ENCODE measurements at places on chromosomes 13 and 19.

- no peak for DNase-seq
Observed at GRCh38 chr13:40819797-40820315, 30.4 kb downstream of the SLC25A15 start.

GRCh38 chr13:104008541-104009435, 942.6 kb upstream of the SLC10A2 start:
- peak; percentile 40 for DNase-seq

DNA sequence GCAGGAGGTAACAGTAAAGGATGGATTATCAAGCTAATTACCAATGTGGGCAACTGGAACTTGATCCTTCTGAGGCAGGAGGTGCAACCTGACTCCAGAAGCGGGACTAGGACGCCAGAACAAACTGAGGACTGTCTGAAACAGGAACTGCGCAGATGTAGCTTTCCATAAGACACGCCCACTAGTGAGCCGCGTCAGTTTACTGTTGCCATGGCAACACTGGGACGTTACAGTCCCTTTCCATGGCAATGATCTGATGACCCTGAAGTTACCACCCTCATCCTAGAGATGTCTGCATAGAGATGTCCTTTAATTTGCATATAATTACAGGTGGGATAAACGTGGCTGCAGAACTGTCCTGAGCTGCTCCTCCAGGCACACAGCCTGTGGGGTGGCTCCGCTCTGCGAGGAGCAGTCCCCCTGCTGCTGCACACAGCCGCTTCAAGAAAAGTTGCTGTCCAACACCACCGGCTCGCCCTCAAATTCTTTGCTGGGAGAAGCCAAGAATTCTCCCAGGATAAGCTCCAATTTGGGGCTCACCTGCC, 816.6 kb downstream of the UQCRFS1 start:
- DNase-seq, result no peak

- DNase-seq, result peak; percentile 61
Observed at GRCh38 chr19:12867120-12868099, 13.8 kb downstream of the DNASE2 start.

DNA sequence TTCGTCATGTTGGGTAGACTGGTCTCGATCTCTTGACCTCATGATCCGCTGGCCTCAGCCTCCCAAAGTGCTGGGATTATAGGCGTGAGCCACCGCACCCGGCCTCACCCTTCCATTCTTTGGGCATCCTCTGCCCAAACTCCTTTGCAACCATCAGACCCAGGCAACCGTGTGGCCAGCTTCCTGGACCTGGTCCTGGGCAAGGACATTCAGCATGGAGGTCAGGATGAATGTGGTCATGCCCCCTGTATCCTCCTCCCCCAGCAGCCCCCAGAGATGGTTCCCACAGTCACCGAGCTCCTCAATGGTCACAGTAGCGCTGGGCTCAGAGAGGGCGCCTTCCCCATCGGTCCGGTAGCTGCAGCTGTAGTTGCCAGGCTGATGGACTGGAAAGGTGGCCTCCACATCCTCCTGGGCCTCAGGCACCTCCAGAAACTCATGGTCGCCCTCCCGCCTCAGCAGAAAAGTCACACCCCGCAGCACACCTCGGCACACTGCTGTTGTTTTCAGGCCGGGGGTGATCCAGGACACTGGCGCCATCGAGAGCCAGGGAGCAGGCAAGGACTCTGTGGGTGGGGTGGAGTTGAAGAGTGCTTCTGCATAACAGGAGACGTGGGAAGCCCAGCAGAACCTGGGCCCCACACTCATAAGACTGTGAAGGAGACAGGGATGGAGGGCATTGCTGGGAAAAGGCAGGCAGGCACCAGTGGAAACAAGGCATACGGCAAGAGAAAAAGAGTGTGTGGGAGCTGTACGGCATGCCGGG, 1.1 kb downstream of the A1BG start:
- no peak for DNase-seq

- no peak for DNase-seq
Observed at GRCh38 chr19:54684527-54684926, 21.7 kb downstream of the LILRB4 start.

DNA sequence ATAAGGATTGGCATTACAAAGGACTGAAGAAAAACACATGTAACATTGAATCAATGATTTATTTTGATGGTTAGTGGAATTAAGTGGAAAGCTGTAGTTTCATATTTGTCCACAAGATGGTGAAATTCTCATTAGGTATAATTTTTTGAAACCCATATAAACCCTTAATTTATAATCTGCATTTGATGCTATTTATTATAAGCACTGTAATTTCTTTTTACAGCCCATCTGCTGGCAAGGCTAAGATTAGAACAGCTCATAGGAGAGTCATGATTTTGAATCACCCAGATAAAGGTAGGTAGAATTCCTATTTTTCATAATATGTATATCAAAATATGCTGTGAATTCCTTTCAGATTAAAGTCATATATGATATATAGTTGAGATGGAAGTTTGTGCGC, 62.2 kb downstream of the DNAJC15 start:
- peak; percentile 54 for DNase-seq

- no peak for DNase-seq
Observed at GRCh38 chr13:26914624-26915023, 154.0 kb upstream of the GPR12 start.

DNA sequence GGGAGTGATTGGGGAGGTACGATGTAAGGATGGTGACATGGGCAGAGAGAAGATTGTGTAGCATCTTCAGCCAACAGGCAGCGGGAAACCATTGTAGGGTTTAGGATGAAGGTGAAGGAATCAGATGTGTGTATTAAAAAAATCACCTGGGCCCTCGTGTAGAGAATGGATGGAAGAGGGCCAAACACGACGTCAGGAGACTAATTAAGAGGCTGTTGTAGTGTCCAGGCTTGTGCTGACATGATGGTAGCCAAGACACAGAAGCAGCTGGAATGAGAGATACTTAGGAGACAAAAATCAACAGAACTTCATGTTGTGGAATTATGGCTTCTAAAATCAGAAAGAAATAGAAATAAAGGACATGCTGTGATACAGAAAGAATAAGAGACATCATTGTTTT, 41.2 kb upstream of the ARGLU1 start:
- no peak for DNase-seq

DNA sequence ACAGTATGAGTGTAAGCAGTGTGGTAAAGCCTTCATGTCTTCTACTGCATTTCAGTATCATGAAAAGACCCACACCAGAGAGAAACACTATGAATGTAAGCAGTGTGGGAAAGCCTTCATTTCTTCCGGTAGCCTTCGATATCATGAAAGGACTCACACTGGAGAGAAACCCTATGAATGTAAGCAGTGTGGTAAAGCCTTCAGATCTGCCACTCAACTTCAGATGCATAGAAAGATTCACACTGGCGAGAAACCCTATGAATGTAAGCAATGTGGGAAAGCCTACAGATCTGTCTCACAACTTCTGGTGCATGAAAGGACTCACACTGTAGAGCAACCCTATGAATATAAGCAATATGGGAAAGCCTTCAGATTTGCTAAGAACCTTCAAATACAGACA, 12.8 kb downstream of the ZNF844 start:
- DNase-seq, result no peak

DNA sequence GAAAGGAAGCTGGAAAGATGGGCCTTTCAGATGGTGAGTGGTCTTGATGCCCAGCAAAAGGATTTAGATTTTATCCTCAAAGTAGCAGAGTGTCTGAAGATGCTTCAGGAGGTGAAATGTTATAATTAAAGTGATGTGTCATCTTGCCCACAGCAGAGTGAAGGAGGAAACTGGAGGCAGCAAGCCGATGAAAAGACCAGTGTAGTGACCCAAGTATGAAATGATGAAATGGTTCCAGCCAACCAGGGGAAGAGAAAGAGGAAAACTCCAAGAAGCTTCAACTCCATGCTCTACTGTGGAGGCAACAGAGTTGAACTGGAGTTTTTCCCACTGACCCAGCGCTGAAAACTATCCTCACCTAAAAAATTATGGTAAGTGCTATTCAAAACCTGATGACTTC, 66.7 kb downstream of the FOXO1 start:
- no peak for DNase-seq

DNA sequence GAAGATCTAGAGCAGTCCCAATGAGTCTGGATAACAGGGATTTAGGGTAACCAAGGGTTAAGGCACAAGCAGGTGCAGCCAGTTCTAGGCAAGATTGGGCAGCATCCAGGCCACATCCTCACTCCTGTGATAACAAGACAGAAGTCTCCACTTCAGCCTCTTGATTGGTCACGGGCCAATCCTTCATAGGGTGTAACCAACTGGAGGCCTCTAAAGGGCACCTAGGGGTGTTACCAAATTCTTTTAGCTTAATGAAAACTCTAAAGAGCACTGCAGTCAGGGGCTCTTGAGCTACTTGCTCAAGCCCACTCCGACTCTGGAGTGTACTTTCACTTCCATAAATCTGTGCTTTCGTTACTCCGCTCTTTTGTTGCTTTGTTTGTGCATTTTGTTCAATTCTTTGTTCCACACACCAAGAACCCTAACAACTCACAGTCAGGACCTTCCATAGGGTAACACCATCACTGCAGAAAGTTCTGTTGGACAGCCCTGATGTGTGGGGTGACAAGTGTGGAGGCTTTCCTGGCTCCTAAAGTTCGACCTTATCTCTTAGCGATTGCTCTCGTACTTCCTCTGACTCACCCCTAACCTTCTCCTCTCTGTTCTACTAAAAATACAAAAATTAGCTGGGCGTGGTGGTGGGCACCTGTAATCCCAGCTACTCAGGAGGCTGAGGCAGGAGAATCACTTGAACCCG, 36.1 kb downstream of the ZSWIM9 start:
- DNase-seq, result no peak

DNA sequence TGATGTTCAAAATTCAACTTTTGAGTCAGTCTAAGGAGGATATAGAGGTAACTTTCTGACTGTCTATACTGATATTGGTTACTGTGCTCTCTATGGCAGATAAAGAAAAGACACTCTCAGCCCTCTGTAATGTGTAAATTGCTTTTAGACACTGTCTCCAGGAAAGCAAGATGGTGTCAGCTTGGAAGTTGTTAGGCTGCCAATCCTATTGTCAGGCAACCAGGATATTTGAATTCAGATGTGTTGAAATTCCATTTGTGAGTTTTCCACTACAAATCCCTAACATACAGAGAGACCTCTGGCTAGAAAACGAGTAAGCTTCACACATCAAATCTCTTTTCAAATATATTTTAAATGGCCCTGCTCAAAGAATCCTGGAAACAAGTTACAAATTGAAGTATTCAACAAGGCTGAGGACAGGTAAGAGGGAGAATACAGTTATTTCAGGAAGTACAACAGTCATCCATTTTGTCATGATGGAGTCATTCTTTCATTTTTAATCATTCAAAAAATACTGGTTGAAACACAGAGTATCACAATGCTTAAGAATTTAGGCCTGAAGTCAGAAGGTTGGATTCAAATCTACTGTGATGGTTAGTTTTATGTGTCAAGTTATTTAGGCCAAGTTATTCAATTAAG, 312.0 kb downstream of the OLFM4 start:
- no peak for DNase-seq

GRCh38 chr19:9819596-9819909, 674 bp upstream of the FBXL12 start:
- no peak for DNase-seq

DNA sequence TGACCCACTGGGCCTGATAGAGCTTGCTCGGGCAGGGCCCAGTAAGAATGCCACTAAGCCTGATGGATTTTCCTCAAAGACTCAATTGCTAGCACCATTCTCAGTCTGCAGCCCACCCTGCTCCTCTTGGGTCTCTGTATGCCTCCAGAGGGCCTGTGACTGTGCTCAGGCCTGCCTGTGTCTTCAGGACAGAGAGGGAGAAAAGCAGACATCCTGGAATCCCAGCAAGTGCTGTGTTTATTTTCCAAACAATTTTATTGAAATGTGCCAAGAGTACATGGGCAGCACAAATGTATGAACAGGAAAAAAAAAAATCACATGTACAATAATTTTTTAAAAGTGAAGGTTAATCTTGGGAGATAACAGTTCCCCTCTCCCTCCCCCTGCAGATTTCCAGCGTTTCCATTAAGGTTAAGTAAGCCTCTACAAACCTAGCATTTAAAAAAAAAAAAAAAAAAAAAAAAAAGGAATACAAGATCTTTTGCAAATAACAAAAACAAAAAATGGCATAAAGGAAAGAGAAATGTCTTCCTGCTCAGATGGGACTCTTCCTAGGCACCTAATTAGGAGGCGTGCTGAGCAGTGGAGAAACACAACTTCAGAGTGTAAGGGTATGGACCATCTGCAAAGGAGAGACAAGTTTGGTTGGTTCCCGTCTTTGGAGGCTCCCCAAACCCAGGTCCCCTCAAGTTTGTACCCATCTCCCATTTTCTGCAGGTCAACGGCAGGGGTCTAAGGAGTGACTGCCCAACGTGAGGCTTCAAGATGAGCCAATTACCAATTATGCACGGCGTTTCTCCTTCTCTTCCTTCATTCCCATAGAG, 4.8 kb upstream of the ECH1 start:
- no peak for DNase-seq

- peak; percentile 91 for DNase-seq
Observed at GRCh38 chr13:101640788-101641400, 188.4 kb downstream of the ITGBL1 start.

DNA sequence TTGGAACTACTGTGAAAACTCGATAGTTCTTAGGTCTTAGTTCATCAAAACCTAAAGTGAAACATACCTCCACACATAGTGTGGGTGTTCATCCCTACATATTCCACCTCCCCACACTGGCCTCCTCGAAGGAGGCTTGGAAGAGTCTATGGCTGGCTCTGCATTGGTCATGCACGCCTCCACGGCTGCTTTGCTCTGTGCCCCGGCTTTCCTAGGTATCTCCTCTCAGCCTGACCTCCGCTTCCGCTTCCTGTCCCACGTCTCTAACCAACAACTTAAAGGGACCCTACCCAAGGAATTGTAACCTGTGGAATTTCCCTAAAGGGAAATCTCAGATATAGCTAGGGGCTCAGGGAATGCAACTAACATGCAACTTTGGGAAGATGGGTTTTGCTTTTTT, 79.7 kb upstream of the MBNL2 start:
- DNase-seq, result no peak

DNA sequence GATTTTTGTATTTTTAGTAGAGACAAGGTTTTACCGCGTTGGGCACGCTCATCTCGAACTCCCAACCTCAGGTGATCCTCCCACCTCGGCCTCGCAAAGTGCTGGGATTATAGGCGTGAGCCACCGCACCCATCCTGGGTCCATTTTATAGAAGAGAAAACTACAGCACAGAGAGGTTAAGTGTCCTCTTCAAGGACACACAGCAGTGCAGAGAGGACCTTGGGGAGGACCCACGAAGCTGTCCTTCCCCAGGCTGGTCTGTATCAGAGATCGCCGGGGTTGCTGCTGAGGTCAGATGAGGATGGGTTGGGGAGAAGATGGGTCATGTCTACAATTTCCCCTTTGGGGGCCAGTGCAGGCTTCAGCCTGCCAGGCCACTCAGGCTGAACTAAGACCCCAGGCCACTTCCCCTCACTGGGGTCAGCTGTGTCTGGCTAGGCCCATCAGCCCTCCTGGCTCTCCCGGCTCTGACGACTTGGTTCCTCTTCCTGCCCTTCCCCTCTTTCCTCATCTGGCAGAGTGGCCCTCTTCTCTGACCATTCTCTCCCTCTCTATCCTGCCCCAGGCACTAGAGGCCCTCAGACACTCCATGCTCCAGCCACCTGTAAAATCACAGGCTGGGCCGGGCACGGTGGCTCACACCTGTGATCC, 9.6 kb downstream of the MYO1F start:
- no peak for DNase-seq
